ENCODE measurements at places on chromosomes 2 and 18.

DNA sequence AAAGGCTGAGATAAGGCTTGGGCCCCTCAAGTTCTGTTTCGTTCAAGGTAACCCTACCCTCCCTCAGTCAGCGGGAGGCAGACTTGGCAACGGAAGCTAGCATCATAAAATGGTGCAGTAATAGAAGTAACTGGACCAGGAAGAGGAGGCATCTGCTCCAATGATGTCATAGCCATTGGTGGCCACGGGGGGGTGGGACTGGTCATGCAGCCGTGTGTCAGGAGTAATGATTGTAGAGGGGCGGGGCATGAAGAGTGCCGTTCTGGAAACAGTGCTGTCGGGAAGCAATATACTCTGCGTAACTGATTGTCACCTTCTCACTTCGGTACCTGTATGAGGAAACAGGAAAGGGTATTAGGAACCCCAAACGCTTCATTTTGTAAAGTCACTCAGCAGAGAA lies 6.9 kb upstream of the POLR2D start:
- DNase-seq = no peak
- H3K4me3 ChIP-seq = no peak overlapping the region

DNA sequence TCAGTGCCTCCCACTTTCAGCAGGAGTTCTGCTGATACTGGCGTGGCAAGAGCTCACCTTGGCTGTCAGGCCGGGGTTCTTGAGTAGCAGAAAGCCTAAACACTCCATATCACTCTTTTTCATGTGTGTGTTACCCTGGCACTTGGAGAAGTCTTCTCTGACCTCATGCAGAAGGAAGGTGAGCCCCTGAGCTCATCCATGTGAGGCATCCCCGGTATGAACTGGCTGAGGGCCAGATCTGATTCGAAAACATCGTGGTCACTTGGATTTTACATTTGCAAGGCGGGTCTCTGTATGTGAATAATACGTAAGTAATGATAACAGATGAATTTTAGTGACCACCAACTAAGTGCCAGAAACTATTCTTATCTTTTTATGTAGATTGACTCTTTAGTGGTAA lies 93.6 kb downstream of the RAPGEF4 start:
- H3K36me3 ChIP-seq = no peaks in the 10 kb centered on the region
- no peaks in the 10 kb centered on the region for H3K4me1 ChIP-seq
- DNase-seq = no peak
- H3K4me3 ChIP-seq = no peak overlapping the region
- no peak overlapping the region for H3K27ac ChIP-seq

GRCh38 chr2:127423880-127424279 lies 5.7 kb downstream of the PROC start:
- H3K4me1 ChIP-seq = peaks cover 6% of the 10 kb centered on the region
- H3K27ac ChIP-seq = no peak overlapping the region
- H3K27me3 ChIP-seq = peaks cover 12% of the 10 kb centered on the region
- no peak for DNase-seq

GRCh38 chr2:26809876-26810577 lies 24.2 kb downstream of the CENPA start:
- H3K36me3 ChIP-seq = no peaks in the 10 kb centered on the region
- peaks cover 4% of the 10 kb centered on the region for H3K4me1 ChIP-seq
- peaks cover under 1% of the 10 kb centered on the region for H3K27me3 ChIP-seq
- no peak for DNase-seq
- no peak overlapping the region for H3K27ac ChIP-seq
- H3K4me3 ChIP-seq = no peak overlapping the region

- no peak overlapping the region for H3K4me3 ChIP-seq
- H3K4me1 ChIP-seq = no peaks in the 10 kb centered on the region
- no peak for DNase-seq
- no peaks in the 10 kb centered on the region for H3K27me3 ChIP-seq
- H3K27ac ChIP-seq = no peak overlapping the region
Measured at GRCh38 chr2:239003624-239004273, 155.9 kb downstream of the TWIST2 start.

DNA sequence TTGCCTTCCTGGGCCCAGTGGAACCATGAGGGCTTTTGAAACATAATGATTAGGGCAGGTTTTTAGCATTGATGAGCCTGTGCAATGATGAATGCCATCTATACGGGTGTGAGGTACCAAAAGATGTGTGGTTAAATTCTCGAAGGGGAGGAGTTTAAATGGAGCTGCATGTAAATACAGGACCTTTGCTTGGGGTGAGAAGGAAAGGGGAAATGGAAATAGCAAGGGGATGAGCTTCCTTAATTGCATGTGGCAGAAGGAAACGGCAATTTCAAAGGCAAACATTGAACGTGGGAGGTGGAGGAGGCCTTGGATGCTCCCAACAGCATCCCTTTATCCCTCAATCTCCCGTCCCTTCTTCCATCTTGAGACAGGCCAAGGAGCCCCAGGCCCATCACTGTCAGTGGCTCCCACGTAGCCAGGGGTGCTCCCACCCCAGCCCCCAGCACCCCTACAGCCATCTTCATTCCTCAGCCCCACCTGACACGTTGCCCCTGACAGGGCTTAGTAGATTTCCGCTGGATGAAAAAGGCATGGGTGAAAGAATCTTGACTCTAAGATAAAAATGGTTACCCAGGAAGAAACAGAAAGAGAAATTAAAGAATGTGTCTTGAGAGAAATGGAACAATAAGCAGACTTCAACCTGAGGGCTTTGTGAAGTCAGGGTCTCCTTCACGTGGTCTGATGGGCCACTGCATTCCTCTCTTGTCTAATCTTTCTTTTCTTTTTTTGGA lies 32.5 kb downstream of the INPP5D start:
- H3K36me3 ChIP-seq = peaks cover 36% of the 10 kb centered on the region
- peaks cover 2% of the 10 kb centered on the region for H3K4me1 ChIP-seq
- DNase-seq = no peak

DNA sequence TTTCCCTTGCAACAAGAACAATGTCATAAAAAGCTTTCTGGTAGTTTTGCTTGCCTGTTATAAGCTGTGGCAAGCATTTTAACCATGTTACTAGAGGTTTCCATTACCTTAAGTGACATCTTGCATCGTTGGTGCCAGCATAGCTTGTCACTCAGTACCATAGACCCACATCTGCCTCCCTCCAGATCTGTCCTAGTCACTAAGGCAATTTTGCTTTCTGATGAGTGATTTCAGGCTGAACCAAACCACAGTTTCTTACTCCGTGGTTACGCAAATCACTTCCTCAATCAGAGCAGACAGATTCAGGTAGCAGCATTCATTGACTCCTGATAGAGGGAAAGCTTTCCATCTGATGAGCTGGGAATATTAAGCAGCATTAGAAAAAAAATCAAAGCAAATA lies 1057.5 kb upstream of the FAM98A start:
- no peaks in the 10 kb centered on the region for H3K4me1 ChIP-seq
- H3K27me3 ChIP-seq = no peaks in the 10 kb centered on the region

Data from effector memory CD4-positive, alpha-beta T cell (primary cell).